ENCODE measurements at places on chromosomes 3 and 15.
A peak's percentile ranks its signal among the peaks of the same experiment; 100 is the strongest.

- H3K4me1 ChIP-seq = no peaks in the 10 kb centered on the region
- H3K4me3 ChIP-seq = no peak overlapping the region
- no peak for DNase-seq
- H3K36me3 ChIP-seq = no peaks in the 10 kb centered on the region
- no peak overlapping the region for H3K27ac ChIP-seq
These were observed 55.4 kb upstream of the SPTSSB start for GRCh38 chr3:161426758-161427157.

GRCh38 chr3:57199895-57200297, at the start of gene HESX1:
Gene HESX1, minus strand, starts transcription at chr3:57199978. Its CDS starts 60 bp downstream, at chr3:57199918.
- H3K27me3 ChIP-seq = no peaks in the 10 kb centered on the region
- H3K4me3 ChIP-seq = no peak within 1 kb of the TSS
- DNase-seq = no peak
- no peaks in the 10 kb centered on the region for H3K36me3 ChIP-seq
- no peak within 1 kb of the TSS for H3K27ac ChIP-seq

GRCh38 chr3:183779896-183780465, 45.4 kb downstream of the MAP6D1 start:
- H3K4me1 ChIP-seq = no peaks in the 10 kb centered on the region
- H3K36me3 ChIP-seq = peaks cover 97% of the 10 kb centered on the region
- no peak overlapping the region for H3K4me3 ChIP-seq
- no peak overlapping the region for H3K27ac ChIP-seq
- no peak for DNase-seq
- no peaks in the 10 kb centered on the region for H3K27me3 ChIP-seq

- H3K4me1 ChIP-seq = no peaks in the 10 kb centered on the region
- no peak overlapping the region for H3K27ac ChIP-seq
- DNase-seq = no peak
- no peaks in the 10 kb centered on the region for H3K36me3 ChIP-seq
- H3K27me3 ChIP-seq = no peaks in the 10 kb centered on the region
- H3K4me3 ChIP-seq = no peak overlapping the region
These were observed 210.5 kb downstream of the CLSTN2 start for GRCh38 chr3:140145528-140145927.

- no peaks in the 10 kb centered on the region for H3K27me3 ChIP-seq
- DNase-seq = no peak
- no peaks in the 10 kb centered on the region for H3K4me1 ChIP-seq
- no peak overlapping the region for H3K4me3 ChIP-seq
- no peaks in the 10 kb centered on the region for H3K36me3 ChIP-seq
These were observed 152.4 kb downstream of the LEKR1 start for GRCh38 chr3:156978481-156978961.

- H3K4me3 ChIP-seq = no peak overlapping the region
- H3K27ac ChIP-seq = no peak overlapping the region
- peaks cover 28% of the 10 kb centered on the region for H3K36me3 ChIP-seq
- DNase-seq = no peak
- H3K27me3 ChIP-seq = no peaks in the 10 kb centered on the region
These were observed 33.6 kb downstream of the PARP14 start for GRCh38 chr3:122714273-122714672.

DNA sequence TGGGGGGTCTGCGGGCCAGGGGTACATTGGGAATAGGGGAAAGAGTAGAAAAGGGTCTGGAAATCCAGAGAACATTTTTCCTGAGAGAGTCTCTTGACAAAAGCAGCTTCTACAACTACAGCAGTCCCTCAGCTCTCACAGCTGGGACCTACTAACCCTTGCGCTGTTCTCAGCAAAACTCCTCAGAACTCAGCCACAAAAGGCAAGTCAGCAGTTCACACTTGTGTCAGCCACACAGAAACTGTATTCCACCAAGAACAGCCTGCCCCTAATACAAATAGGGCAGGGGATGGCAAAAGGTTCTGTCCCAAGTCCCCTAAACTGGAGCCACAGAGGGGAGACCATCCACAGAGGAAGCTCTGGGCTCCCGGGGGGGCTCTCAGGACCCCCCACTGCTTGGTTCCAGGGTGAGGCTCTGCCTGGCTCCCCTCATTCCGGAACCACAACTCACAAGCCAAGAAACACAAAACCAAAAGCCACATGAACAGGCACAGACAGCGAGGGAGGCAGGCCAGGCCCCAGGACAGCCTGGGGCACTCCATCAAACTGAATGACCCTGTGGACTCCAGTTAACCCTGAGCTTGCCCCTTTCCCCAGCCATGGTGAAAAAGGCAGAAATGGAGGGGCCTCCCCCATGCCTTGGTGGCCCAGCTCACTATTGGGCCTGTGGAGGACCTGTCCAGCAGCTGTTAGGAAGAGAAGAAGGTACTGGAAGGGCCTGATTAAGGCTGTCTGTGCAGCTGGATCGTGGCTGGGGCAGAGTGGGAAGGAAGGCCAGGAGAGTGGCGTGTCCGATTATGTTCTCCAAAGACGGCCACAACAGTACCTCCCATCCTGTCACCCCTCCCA, 162.0 kb downstream of the CHSY1 start:
- H3K27me3 ChIP-seq = no peaks in the 10 kb centered on the region
- no peak overlapping the region for H3K27ac ChIP-seq
- H3K4me1 ChIP-seq = no peaks in the 10 kb centered on the region
- H3K36me3 ChIP-seq = no peaks in the 10 kb centered on the region
- DNase-seq = peak; percentile 51

DNA sequence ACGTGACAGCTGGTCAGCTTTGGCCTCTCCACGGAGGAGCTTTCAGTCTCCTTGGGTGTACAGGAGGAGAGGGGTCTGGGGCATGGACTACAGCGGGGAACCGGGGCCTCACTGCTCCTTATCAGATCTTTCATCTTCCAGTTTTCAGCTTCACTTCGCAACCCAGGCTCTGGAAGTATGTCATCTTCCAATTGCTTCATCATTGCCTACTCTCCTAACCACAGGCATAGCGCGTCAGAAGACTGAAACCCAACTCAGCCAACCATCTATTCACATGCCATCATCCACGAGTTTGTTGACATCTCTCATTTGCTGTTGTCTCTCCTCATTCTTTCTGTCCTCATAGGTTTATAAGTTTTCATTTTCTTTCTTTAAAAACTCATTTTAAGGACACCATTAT, 119.5 kb downstream of the MYLK start:
- H3K4me3 ChIP-seq = no peak overlapping the region
- H3K36me3 ChIP-seq = no peaks in the 10 kb centered on the region
- no peaks in the 10 kb centered on the region for H3K4me1 ChIP-seq
- no peaks in the 10 kb centered on the region for H3K27me3 ChIP-seq
- no peak overlapping the region for H3K27ac ChIP-seq
- DNase-seq = no peak

- no peaks in the 10 kb centered on the region for H3K27me3 ChIP-seq
- DNase-seq = no peak
- no peak overlapping the region for H3K4me3 ChIP-seq
- H3K4me1 ChIP-seq = no peaks in the 10 kb centered on the region
- H3K36me3 ChIP-seq = no peaks in the 10 kb centered on the region
These were observed 9.6 kb upstream of the PSMD2 start for GRCh38 chr3:184289426-184289938.

DNA sequence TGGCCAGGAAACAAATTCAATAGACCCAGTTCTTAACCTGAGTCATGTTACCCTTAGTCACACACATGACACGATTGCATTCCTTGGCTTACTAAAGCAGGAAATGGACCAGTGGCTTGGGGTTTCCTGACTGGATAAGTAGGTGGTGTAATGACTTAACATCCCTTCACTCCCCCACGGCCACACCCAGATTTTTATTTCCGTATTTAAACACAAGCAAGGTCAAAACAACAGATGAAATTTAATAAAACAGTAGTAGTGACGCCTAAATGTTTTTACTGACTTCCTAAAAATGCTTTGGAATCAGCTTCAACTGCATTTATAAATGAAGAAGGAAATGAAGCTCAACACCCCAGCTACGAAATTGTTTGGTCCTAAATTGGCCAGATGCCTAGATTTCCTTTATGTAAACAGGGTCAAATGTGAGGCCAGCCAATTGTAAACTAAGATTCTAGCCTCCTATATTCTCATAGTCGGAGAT, 324.3 kb downstream of the CHST2 start:
- peak overlapping the region; percentile 86 for H3K27ac ChIP-seq
- no peaks in the 10 kb centered on the region for H3K36me3 ChIP-seq
- no peak overlapping the region for H3K4me3 ChIP-seq
- DNase-seq = peak; percentile 78
- no peaks in the 10 kb centered on the region for H3K27me3 ChIP-seq
- H3K4me1 ChIP-seq = peaks cover 22% of the 10 kb centered on the region

DNA sequence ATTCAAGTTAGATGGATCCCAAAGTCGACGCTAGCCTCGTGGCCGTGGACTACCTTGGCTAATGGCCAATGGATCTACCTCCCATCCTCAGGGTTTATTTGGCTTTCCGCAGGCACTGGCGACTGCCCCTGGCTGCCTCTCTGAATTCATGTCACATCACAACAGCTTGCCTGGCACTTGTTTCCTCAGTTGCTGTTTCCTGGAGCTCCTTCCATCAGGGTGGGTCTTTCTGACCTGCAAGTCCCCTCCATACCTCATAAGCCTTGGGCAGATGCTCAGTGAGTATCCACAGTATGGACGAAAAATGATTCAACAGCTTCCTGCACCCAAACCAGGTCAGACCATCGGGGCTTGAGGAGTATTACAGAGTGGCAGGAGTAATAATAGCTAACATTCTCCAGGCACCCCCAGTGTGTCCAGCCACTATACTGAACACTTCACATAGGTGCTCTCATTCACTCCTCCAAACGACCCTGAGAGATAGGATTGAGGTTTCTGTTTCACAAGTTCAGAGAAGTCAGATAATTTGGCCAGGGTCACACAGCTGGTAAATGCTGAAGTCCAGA, 311.5 kb downstream of the TLE3 start:
- no peaks in the 10 kb centered on the region for H3K27me3 ChIP-seq
- H3K4me1 ChIP-seq = peaks cover 6% of the 10 kb centered on the region
- H3K4me3 ChIP-seq = no peak overlapping the region
- no peak overlapping the region for H3K27ac ChIP-seq

DNA sequence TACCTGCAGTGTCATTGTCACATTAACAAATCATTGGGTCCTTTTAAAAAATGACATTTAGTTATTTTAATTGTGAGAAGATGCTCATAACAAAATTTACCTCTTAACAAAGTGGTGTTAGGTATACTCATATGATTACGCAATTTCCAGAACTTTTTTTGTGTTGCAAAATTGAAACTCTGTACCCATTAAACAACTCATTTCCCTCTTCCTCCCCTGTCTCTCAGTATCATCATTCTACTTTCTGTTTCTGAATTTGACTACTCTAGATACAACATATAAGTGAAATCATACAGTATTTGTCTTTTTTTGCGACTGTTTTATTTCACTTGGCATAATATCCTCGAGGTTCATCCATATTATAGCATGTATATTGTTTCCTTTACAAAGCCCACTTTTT, 58.7 kb upstream of the CHST2 start:
- DNase-seq = no peak
- H3K27me3 ChIP-seq = no peaks in the 10 kb centered on the region
- no peaks in the 10 kb centered on the region for H3K4me1 ChIP-seq
- H3K27ac ChIP-seq = no peak overlapping the region
- no peak overlapping the region for H3K4me3 ChIP-seq

DNA sequence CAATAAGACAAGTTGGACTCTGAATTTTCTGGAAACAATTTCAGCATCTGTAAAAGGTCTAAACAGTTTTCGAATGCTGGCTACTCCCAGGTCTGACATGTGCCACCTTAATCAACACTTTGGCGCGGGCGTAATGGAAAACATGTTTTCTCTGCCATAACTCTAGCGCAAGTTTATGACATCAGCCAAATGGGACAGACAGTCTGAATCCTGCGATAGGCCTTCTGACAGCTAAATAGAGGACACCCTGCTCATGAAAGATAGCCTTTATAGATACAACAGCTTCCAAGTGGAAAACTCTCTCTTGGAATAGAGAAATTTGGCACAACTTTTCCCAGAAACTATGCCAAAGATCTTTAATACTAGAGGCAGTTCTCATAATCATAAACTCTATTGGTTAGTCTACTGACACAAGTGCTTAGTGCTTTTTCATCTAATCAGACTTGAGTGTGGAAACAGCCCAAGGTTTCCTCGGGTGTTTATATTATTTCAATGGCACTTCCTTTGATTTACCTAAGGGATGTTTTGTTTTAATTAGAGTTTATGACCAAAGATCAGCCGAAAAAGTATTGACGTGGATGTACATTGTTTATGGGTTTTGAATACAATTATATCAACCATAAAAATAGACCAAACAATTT, 120.1 kb upstream of the DPH6 start:
- no peak overlapping the region for H3K4me3 ChIP-seq
- H3K4me1 ChIP-seq = no peaks in the 10 kb centered on the region
- no peak overlapping the region for H3K27ac ChIP-seq
- no peaks in the 10 kb centered on the region for H3K36me3 ChIP-seq
- H3K27me3 ChIP-seq = no peaks in the 10 kb centered on the region

DNA sequence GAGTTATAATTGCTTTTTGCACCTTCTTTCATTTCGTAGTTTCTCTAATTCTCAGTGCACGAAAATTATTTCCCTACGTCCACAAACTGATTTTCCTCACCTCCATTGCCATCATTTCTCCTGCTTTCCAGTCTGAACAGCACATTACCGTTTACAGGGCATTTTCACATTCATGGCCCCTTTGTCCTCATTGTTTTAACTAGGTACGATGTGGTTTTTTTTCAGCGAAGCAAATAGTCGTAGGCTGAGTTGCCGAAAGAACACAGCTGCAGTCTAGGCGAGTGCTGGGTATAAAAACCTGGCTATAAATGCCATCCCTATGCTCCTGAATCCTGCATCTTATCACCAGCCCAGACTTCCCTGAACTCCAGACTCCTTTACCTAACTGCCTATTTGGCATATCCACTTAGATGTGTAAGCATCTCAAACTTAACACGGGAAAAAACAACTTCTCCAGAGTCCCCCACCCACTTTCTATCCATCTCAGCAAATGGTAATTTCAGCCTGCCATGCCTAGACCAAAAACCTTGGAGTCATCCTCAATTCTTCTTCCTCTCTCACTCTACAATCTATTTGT, 691 bp upstream of the FSIP1 start:
- H3K27ac ChIP-seq = peak overlapping the region; percentile 37
- peaks cover 28% of the 10 kb centered on the region for H3K4me1 ChIP-seq
- no peaks in the 10 kb centered on the region for H3K27me3 ChIP-seq
- no peaks in the 10 kb centered on the region for H3K36me3 ChIP-seq

All from RWPE2 (cell line).